Activated CD4-positive, alpha-beta T cell treated with anti-CD3 and anti-CD28 coated beads, Interleukin-2, amount 10 ng/mL, durations not matched to agents 7 days and 5 days (primary cell): ENCODE measurements at places on chromosomes 4 and X.

- no peak for DNase-seq
These were observed 94.4 kb downstream of the SHROOM4 start for GRCh38 chrX:50719614-50720013.

DNA sequence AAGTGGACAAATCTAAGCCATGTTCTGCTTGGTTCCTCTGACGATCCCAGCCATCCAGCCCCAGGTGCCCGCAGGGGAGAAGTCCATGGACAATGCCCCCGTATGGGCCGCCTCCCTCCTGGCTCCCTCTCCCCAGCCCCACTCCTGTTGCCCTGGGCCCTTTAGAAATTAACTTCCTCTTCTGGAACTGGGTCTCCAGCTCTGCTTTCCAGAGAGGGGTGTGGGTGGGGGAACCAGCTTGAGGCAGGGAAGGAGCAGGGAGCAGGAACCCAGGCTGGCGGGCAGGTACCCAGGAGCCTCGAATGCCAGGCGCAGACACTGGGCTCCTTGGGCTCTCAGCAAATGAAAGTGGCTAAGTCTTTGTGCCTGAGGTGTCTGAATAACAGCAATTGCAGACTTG lies 12.7 kb upstream of the ABLIM2 start:
- DNase-seq: no peak

GRCh38 chr4:42361456-42361855 lies 35.8 kb upstream of the SHISA3 start:
- no peak for DNase-seq

DNA sequence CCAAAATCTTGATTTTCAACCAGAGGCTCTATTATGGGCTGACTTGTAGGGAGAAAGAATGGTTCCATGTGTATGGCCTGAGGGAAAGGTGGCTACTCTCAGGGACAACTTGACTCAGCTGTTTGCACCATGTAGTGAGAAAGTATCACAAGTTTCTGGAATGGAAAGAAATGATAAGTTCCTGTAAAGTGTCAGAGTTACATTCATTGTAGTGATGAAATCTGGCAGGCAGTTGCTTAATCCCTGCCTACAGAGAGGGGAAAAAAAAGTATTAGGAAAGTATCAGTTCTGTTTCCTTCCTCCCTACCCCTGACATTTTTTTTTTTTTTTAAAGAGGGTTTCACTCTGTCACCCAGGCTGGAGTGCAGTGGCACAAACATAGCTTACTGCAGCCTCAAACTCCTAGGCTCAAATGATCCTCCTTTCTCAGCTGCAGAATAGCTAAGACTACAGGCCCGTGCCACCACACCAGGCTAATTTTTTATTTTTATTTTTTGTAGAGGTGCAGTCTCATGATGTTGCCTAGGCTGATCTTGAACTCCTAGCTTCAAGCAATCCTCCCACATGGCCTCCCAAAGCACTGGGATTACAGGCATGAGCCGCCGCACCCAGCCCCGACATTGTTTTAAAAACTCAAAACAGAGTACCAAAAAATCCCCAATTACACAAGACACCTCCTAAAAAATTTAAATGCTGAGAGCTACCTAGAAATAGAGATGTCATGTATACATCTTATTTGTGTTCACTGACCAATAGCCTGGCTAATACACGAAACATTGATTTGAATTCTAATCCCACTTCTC lies 4.8 kb upstream of the FBXL5 start:
- DNase-seq: no peak

- no peak for DNase-seq
These were observed 1126.9 kb downstream of the STPG2 start for GRCh38 chr4:97016186-97016907.

DNA sequence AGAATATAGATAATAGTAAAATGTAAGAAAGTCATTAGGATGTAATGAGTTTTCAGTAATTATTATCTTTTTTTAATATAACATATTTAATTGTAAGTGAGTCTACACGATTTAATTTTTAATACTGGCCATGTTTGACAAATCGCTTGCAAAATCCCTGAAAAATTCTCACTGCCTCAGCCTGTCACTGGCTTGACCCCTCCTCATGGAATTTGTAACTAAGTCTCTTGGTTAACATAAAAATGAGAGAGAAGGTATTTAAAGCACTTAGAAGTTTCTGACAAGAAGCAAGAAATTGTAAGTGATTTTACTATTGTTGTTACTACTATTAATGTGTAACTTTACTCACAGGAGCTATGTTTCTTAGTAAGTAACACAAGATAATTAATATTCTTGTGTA lies 237.9 kb upstream of the GK2 start:
- DNase-seq: no peak

DNA sequence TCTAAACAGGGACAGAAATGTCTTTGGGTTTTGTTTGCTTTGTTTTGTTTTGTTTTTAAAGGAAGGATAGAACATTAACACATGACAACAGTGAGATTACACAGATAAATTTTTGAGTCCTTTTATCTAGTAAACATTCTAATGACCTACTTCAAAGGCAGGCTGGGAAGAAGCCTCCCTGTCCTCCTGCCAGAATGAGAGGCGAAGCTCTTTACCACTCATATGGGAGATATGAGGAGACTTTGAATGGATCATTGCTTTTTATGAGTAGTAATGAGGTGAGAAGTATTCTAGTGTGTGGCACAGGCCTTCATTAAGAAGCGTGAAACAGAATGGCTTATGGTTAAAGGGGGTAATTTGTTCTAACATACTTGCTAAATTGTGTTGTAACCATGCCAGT lies 172.0 kb downstream of the FBXO8 start:
- no peak for DNase-seq

- DNase-seq: no peak
These were observed 1.6 kb upstream of the RBM46 start for GRCh38 chr4:154779362-154779947.

GRCh38 chrX:51825436-51825835 lies 68.0 kb upstream of the MAGED1 start:
- DNase-seq: no peak

DNA sequence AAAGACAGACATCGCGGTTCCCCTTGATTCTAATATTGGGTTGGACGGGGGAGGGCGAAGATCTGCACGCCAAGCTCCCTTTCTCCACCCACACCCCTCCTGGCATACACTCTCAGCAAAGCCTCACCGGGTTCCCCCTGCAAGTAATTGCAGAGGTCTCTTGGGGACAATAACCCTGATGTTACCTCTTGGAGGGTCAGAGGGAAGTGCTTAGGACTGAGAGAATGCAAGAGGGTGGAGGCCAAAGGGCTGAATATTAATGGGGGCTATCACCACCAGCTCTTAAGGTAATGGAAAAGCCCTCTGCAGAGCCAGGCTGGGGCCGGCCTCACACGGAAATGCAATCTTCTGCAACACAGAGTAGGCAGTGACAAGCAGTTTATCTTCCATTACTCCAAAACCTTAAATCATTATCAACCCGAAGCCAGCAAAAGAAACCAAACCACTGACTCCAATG lies 344.1 kb upstream of the GATB start:
- no peak for DNase-seq

- DNase-seq: no peak
These were observed 73.2 kb upstream of the C1QTNF7 start for GRCh38 chr4:15354371-15355297.

GRCh38 chrX:44669626-44670025 lies 127.0 kb upstream of the FUNDC1 start:
- DNase-seq: no peak

GRCh38 chrX:9789555-9789954 lies 3.3 kb downstream of the SHROOM2 start:
- DNase-seq: no peak

DNA sequence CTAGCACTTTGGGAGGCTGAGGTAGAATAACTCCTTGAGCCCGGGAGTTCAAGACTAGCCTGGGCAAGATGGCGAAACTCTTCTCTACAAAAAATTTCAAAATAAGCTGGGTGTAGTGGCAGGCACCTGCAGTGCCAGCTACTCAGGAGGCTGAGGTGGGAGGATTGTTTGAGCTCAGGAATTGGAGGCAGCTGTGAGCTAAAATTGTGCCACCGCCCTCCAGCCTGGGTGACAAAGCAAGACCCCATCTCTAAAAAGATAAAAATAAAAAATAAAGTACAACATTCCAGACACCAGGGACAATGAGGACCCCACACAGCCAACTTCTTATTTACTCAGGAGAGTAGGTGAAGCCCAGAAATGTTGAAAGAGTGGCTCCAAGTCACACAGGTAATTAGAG lies 53.0 kb downstream of the APBB2 start:
- no peak for DNase-seq

- no peak for DNase-seq
These were observed 76.4 kb upstream of the FSTL5 start for GRCh38 chr4:162239992-162240769.

- DNase-seq: no peak
These were observed 21.5 kb upstream of the GATB start for GRCh38 chr4:151782296-151782695.

- DNase-seq: peak; percentile 58
These were observed 59.3 kb downstream of the MAML3 start for GRCh38 chr4:140094438-140095420.

- no peak for DNase-seq
These were observed 131.7 kb upstream of the PCDH18 start for GRCh38 chr4:137664046-137664387.

DNA sequence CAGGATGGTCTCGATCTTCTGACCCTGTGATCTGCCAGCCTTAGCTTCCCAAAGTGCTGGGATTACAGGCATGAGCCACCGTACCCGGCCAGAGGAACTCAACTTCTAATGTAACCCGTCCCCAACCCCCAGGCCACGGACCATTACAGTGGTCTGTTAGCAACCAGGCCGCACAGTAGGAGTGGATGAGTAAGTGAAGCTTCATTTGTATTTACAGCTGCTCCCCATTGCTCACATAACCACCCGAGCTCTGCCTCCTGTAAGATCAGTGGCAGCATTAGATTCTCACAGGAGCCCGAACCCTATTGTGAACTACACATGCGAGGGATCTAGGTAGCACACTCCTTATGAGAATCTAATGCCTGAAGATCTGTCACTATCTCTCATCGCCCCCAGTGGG lies 119.6 kb downstream of the SHROOM3 start:
- DNase-seq: no peak

GRCh38 chrX:30931920-30932319 lies 42.9 kb upstream of the TAB3 start:
- DNase-seq: no peak

DNA sequence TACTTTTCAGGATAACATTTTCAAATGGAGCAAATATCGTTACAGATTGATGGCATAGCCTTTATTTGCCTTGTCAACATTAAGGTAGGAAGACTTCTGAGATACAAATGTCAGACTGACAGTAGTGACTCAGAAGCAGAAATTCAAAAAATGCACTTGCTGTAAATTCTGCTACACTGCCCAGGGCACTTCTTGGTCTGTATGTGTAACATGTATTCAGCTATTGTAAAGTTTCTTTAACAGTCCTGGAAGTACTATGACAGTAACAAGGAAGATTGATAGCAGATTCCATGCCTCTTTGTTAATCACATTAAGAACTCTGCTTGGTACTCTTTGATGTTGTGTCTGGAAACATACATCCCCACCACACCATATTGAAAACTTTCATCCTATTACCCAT lies 69.6 kb upstream of the PCDH18 start:
- DNase-seq: no peak

GRCh38 chrX:153727123-153727931 lies 2.7 kb downstream of the ABCD1 start:
- no peak for DNase-seq

DNA sequence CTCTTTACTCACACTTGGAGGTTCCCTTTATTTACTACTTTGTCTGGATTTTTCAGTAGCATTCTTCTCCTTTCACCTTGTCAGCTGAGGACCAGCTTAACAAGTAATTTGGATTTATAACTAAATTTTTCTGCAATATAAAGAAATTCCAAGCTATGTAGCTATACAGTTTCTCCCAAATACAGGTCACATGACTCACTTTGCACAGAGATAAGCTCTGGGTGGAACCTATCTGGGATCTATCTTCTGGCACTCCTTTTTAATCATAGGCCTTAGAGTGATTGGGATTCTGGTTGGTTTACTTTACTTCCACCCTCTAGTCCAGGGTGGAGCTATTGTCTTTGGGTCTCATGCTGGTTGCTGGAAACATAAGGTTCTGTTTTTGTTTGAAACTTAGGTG lies 34.9 kb upstream of the STK26 start:
- DNase-seq: no peak

GRCh38 chr4:100312615-100313350 lies 122.5 kb upstream of the DDIT4L start:
- no peak for DNase-seq

DNA sequence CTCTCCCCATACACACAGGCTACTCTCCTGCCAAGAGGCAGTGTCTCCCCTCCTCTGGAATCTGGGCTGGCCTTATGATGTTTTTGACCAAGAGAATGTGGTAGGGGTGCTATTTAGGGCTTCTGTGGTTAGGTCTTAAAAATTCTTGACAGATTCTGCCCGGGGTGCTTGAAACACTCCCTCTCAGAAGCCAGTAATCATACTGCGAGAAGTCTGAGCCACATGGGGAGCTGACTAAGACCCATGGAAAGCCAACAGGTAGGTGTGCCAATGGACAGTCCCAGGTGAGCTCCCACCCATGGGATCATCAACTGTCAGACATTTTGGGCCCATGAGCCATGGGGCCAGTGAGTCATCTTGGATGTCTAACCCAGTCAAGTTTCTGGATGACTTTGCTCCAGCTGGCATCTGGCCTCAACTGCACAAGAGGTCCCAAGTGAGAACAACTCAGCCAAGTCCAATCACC lies 315.7 kb downstream of the FBXW7 start:
- no peak for DNase-seq
